ENCODE measurements at places on chromosomes 6 and 20.

DNA sequence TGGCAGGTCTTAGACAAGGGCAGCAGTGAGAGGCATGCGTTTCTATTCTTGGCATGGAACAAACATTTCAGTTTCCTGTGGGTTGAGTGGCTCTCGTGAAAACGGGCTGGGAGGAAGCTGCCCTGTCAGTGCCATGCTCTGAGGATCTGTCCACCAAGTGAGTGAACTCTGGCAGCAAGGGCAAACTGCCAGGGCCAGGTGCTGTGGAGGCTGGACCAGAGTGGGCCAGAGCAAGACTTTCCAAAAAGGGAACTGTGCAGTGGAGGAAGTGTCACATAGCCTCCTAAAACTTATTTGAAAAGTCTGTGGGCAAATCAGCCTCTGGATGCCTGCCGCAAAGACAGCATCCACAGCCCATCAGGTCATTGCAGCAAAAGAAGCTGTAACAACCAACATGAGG, 44.2 kb upstream of the TAB2 start:
- no peak for DNase-seq

DNA sequence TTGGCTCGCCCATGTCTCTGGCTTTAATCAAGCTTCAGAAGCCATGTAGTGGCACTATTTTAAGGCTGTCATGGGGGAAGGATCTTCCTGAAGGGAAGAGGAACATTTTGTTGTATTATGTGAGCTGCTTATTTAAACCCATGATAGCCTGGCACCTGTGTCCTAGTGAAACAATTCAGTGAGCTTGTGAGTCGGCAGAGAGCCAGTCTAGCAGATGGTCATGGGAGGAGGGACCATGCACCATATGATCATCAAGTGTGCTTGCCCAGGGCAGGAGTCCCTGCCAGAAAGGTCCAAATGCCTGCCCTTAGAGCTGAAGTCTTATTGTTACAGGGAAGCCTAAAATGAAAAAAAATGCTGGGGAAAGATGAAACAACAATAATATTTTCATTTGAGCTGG, 132.9 kb downstream of the PRDM13 start:
- DNase-seq: no peak

DNA sequence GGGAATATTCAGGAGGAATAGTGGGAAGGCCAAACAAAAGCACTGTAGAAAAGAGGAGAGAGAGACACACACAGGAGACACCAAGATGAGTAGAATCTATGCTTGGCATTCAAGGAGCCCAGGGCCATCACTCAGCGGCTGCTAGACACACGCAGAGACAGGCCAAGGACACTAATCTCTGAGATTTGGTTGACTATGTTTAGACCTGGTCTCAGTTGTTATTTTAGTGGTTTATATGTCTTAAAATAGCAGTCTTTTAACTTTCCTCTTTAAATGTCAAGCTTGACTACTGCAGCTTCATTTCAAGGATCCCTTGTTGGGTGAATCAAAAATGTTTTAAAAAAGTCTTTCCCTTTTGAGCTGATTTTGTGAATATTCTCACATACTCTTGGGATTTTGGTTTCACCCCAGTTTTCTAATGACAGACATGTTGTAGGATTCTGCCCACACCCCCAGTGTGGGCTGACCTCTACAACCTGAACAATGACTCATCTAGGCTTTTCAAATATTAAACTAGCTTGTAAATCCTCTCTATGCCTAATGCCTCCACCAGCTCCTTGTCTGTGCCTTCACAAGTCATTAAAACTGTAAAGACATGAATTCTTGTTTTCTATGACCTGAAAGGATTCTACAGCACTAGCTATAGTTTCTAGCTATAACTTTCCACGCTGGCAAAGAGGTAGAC, 142.7 kb upstream of the EXOC2 start:
- DNase-seq: no peak

GRCh38 chr6:168096271-168096764, 17.3 kb upstream of the FRMD1 start:
- no peak for DNase-seq

DNA sequence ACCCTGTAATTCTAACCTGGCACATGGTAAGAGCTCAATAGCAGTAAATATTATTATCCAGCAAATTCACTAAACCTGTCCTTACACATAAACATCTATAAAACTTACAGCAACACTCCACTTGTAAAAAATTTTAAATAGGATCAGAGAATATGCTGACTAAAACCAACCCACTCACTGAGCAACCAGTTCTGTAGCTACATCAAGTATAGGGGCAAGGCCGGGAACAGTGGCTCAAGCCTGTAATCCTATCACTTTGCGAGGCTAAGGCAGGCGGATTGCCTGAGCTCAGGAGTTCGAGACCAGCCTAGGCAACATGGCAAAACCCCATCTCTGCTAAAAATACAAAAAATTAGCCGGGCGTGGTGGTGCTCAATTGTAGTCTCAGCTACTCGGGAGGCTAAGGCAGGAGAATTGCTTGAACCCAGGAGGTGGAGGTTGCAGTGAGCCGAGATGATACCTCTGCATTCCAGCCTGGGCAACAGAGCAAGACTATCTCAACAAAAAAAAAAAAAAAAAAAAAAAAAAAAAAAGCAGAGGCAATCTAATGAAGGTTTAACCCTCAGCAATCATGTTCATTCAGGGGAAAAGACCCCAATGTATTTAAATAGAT, 6.8 kb downstream of the STAU1 start:
- no peak for DNase-seq

- no peak for DNase-seq
Measured at GRCh38 chr6:88725111-88725975, 238.1 kb downstream of the RNGTT start.

Data from GM03348 (cell line).